ENCODE measurements at places on chromosomes 7 and 10. TPM values are rescaled to one million over a fixed set of nuclear protein-coding genes. Genes with fewer than 3 reads are reported as not detected.

Gene AKR1C8
- not detected for total RNA-seq

Gene C10orf120
- not detected for total RNA-seq

Gene LDB3
- 0.05 TPM for total RNA-seq

Gene MUC3A
- total RNA-seq, result not detected

Gene SPRN
- total RNA-seq, result not detected

Gene PPP1R17
- total RNA-seq, result not detected

Gene TUBGCP2
- total RNA-seq, result 38.6 TPM

Gene YAE1
- 39.0 TPM for total RNA-seq

Gene SORCS1
- total RNA-seq, result not detected

Gene CCL26
- total RNA-seq, result 33.9 TPM

Gene NPC1L1
- not detected for total RNA-seq

Gene DHTKD1
- total RNA-seq, result 20.2 TPM

Gene ASZ1
- not detected for total RNA-seq
